ENCODE measurements at places on chromosomes 7 and 10. TPM values are rescaled to one million over a fixed set of nuclear protein-coding genes. Genes with fewer than 3 reads are reported as not detected.

GRCh38 chr10:127157089-127157488 is 39.3 kb downstream of the INSYN2A start:
- DNase-seq, result no peak

DNA sequence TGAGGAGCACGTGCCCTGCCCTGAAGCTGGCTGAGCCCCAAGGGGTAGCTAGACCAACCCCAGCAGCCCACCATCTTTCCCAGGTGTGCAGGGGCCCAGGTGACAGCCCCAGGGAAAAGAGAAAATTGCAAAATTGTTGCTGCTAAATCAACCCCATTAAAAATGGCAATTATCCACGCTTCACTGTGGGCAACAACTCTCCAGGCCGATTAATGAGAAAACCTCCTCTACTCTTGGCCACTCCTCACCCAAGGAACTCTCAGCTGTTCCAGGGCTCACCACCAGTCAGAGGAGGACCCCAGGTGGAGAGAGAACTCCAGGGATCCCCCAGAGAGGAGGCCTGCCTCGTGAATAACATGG is 516.1 kb upstream of the MGMT start:
- no peak for DNase-seq

DNA sequence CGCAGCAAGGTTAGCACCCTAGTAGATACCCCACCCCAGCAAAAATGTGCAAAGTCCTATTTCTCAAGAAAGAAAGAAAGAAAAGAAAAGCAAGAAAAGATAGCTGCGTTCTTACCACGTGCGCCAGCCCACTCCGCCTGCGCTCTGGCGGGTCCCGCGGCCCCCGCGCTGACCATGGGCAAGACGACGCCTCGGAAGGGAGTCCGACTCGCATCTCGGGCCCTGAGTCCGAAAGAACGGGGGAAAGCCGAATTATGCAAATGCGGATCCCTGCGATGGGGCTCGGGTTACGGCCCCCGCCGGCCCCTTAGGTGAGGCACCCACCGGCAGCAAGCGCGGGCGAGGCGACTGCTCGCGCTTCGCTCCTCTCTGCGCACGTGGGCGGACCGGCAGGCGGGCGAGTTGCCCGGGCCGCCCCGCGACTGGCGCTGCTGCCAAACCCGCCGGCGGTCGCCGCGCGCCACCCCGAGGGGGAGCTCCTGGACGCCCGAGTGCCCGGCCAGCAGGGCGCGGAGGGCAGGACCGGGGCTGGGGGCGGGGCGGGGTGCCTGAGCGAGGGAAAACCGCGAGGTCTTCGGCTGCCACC is 2.4 kb upstream of the EGR2 start:
- no peak for DNase-seq

DNA sequence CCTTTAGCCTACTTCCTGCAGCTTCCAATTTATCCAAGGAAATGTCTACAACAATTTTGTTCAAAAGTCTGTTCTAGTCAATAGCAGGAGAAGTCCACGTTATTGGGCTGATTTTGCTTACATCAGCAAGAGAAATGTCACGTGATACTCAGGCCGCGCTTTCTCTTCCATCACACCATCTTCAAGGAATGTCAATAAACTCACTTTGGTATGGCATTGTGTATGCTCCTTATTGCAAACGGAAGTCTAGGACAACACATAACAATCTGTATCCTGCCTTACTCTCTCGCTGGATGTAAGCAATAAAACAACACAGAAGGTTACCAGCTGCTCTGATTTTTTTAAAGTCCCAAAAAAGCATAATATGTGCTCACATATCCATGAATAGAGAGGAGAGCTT is 17.1 kb upstream of the STK17A start:
- no peak for DNase-seq

DNA sequence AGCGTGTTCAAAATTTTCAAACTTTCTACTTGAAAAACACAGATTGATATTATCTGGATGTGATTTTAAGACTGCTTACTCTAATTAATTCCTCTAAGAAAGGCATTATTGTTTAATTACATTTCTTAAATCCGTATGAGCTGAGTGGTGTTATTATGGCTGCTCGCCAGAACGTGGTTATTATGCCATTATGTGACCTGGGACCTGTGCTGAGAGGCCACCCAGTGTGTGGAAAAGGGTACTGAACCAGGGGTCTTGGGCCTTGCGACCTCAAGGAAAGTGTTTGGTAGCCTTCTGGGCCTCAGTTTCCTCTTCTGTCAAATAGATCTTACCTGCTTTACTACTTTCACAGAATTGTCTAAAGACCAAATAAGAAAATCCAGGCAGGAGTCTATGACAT is 15.4 kb downstream of the LGI1 start:
- no peak for DNase-seq

- DNase-seq, result no peak
Measured at GRCh38 chr10:66321723-66322665, 603.8 kb upstream of the LRRTM3 start.

DNA sequence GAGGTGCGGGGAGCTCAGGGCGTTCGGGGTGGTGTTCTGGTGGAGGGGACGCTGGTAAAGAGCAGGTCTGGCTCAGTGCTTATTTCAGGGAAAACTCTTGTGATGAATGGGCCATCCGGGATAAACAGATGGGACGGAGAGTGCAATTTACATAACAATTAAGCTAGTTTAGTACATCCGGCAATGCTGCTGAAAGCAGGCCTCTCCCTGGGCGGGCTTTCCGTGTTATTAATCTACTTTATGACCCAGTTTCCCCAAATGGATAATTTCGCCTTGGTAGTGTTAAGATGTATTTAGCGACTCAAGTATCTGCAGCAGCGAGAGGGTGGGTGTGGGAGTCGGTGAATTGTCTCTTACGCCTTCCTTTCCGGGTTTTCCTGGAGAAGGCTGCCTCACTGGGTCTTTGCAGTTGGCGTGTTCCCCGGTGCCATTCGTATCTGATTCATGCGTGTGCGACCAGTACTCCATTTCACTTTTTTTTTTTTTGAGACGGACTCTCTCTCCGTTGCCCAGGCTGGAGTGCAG is 25.2 kb downstream of the FOXK1 start:
- no peak for DNase-seq

DNA sequence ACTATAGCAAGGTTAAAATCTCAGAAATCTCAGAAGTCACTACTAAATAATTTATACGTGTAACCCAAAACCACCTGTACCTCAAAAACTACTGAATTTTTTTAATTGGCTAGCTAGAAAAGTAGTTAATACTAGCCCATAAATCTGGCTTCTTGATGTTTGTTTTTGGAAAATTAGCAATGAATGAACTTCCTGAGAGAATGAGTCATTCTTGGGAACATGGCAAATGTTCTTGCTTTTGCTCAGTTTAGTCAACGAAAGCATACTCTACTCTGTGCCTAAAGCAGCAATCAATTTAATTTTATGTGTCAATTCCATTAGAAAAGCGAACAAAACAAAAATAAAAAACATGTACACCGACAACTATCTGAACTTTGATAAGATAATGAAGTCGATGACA is 69.2 kb downstream of the SEMA3E start:
- peak; percentile 16 for DNase-seq

DNA sequence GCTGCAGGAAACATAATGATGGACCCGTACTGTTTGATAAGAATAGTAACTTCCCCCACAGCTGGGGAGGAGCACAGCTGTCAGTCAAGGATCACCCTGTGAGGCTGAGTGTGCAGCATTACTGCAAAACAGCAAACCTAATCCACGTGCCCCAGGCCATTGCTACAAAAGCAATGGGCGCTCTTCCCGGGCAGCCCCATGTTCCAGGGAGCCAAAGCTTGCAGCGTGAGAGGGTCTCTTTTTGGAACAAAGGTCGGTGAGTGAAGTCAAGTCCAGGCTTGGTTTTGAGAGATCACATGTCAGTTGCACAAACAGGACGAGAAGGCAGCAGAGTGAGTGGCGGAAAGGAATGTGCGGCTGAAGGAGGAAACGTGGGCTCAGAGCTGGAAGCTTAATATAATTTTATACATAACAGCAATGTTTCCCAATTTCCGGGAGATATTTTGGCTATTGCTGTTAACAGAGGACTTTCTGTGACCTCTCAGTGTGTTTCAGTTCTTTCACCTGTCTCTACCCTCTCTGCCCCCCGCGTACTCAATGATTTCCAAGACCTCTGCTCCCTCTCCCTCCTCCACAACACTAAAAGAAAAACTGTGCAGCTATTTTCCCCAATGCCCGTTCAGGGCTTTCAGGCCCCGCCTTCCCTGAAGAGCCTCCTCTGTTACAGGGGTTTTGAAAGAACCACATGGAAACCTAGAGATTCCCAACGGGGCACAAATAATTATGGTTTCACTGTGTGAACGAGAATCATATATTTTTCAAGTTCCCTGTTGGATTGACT is 128.9 kb downstream of the MTPAP start:
- DNase-seq, result no peak

DNA sequence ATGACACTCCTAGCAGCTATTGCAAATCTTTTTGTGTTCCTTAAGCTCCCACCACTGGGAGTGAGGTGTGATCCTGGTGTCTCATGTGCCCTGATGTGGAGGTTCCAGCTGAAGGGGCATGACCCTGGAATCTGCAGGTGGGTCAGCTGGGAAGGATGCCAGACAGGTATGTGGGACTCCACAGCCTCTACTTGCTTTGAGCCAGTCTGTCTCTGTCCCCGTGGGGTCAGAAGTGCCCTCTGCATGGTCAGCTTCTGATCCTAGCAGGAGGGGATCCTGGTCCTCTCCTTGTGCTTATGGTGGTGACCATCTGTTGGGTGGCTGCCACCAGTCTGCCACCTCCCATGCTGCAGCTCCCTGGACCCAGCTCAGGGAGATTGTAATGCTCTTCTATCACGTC is 51.1 kb upstream of the COMTD1 start:
- DNase-seq, result no peak

DNA sequence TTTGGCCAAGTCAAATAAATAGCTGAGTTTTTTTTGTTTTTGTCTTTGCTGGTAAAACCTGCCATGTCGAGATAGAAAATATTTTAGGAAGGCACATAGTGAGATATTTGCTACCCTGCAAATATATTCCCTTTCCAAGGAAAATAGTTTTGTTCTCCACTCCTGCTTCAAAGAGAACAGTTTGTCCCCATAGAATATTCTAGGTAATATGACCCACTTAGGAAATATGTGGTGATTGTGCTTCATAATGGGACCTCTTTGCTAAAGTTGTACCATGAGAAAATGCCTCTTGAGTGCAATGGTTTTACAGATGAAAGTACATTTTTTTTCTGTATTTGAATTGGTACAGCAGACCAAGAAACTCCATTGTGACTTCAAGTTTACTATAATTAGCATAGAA is 41.6 kb downstream of the SMNDC1 start:
- DNase-seq, result no peak

DNA sequence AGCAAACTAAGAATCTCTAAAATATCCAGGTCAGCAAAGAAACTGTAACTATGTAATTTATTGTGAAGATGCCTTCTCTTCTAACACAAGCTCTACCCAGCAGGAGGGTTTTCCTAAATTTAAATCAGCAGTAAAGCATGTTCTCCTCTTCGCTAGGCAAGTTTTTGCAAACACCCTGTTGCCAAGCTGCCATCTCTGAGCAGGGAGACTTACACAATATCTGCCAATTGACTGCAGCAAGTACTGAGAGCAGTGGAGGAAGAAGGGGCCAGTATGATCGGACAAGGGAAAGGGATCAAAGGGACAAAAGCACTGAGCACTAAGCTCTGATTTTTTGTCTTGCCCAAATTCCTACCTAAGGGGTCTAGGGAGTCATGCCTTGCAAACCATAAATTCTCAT is 16.0 kb upstream of the LANCL2 start:
- no peak for DNase-seq

GRCh38 chr10:106436123-106436715 is 728.3 kb downstream of the SORCS1 start:
- peak; percentile 66 for DNase-seq

GRCh38 chr7:84339306-84339705 is 144.7 kb upstream of the SEMA3A start:
- DNase-seq, result no peak

- no peak for DNase-seq
Measured at GRCh38 chr7:135798095-135798494, 49.5 kb upstream of the FAM180A start.

DNA sequence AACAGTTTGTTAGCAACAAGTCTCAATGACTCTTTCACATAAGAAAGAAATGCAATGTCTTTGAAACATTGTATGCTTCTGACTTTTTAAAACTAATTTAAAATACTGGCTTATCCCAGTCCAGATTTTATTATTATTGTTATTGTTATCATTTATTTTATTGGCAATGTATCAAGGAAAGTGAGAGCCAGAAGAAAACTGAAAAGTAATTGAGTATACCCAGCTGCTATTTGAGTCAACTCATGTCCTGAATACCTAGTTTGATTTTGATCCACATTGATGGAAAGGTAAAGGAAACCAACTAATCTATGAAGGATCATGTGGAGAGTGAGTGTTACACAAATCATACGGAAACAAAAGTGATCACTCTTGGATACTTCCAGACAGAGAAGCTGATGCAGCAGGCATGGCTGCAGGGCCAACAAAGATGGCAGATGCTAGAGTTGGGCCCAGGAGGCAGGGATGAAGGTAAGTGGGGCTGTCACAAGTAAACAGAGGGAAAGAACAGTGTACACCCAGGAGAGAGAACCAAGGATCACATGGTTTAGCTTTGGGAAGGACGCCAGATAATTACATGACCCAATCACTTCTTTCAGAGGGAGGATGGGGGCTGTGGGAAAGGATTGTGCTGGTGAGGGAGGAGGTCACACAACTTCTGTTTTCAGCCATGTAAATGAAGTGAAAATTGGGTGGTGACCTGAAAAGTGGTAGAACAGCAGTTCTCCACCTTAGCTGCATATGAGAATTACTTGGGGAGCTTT is 179.2 kb upstream of the NAMPT start:
- DNase-seq, result no peak

- DNase-seq, result no peak
Measured at GRCh38 chr7:147509035-147509501, 1081.5 kb upstream of the C7orf33 start.

- DNase-seq, result no peak
Measured at GRCh38 chr7:137994216-137994615, 7.7 kb downstream of the CREB3L2 start.

- no peak for DNase-seq
Measured at GRCh38 chr7:45173596-45174327, 16.2 kb downstream of the RAMP3 start.

GRCh38 chr7:79308192-79308591 is 145.3 kb downstream of the MAGI2 start:
- peak; percentile 51 for DNase-seq

TMEM229A gene
- total RNA-seq, result not detected

INA gene
- not detected for total RNA-seq

ELMO1 gene
- total RNA-seq, result 0.10 TPM

CCDC172 gene
- not detected for total RNA-seq

GPRIN2 gene
- 0.89 TPM for total RNA-seq

EN2 gene
- not detected for total RNA-seq

CTNNA3 gene
- total RNA-seq, result not detected

SEPTIN7 gene
- 79.4 TPM for total RNA-seq

PPP1R17 gene
- not detected for total RNA-seq

PBLD gene
- 3.6 TPM for total RNA-seq

TAS2R41 gene
- total RNA-seq, result not detected

ACTR3C gene
- total RNA-seq, result 45.9 TPM

Data from HT-29 (cell line).